CD4-positive, alpha-beta T cell treated with Interleukin-4 for 4 hours (primary cell): ENCODE measurements at places on chromosomes 1 and 21.
A peak's percentile ranks its signal among the peaks of the same experiment; 100 is the strongest.

GRCh38 chr1:89085781-89086180 lies 20.8 kb upstream of the GBP1 start:
- DNase-seq: peak; percentile 78

GRCh38 chr1:22712502-22713271 lies 2.0 kb downstream of the EPHB2 start:
- DNase-seq: no peak

DNA sequence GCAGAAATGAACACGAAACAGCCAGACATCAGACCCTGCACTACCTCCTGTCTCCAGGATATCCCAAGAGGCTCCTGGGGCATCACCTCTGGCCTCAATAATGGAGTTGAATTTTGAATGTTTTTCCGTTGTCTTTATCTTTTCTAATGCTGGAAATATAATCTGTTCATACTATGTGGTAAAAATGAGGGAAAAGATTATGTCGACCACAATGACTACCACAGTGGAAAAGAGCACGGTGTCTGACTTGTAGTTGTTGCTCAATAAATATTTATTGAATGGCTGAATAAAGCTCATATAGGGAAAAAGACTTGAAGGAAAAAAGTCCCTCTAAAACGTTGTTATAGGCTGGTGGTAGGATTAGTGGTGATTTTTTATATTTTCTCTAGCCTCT lies 44.6 kb upstream of the ROR1 start:
- DNase-seq: no peak

GRCh38 chr1:154867841-154868605 lies 2.1 kb downstream of the KCNN3 start:
- DNase-seq: no peak

DNA sequence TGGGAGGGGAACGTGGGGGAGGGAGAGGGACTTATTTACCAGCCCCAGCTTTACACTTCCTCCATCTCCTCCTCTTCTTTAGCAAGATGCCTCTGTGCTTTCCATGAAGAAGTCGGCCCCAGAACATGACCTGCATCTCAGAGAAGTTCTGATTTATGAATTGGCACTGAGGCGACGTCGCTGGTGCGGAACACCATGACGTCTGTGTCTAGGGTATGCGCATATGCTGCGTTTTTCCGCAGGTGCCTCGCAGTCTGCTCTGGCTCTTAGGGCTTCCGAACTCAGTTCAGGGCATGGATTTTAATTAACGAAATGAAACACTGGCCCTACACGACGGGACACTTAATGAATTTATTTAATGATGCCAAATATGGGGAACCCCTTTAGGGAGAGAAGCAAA lies 510.3 kb downstream of the SMYD3 start:
- DNase-seq: no peak

DNA sequence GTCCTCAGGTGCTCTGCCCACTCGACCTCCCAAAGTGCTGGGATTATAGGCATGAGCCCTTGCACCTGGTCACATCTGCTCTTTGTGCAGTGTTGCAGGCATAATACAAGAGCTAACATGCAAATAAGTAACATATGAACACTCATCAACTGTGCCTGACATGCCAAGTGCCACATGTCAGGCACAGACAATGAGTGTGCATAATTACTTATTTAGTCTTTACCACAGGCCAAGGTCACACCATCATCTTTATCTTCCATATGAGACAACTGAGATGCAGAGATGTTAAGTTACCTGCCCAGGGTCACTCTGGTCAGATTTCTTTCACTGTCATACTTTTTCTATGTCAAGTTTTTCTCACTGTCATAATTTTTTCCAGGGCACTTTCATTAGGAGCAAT lies 126.1 kb downstream of the PPIAL4G start:
- DNase-seq: no peak

GRCh38 chr1:229334716-229335115 lies 8.1 kb downstream of the CCSAP start:
- no peak for DNase-seq

GRCh38 chr1:111656086-111657017 lies 36.8 kb downstream of the RAP1A start:
- DNase-seq: peak; percentile 22

GRCh38 chr1:54037476-54037875 lies 15.5 kb downstream of the TMEM59 start:
- DNase-seq: no peak

DNA sequence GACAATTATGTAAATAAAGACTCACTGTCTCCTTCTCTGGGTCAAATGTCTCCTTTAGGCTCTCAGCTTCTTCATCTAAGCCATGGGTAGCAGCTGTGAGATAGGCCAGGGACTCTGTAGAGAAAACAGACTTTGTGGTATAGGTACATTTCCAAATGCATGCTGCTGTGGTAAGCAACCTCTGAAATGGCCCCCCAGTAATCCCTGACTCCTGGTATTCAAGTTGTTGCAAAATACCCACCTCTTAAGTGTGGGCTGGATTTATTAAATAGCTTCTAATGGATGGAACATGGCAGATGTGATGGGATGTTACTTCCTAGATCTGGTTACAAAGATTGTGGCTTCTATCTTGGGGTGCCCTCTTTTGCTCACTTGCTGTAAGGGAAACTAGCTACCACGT lies 11.1 kb upstream of the PEX19 start:
- no peak for DNase-seq
